Hematopoietic multipotent progenitor cell treated with erythropoietin and hydrocortisone succinate and interleukin-3 and kit ligand, for 8 days (in vitro differentiated cells): ENCODE measurements at places on chromosomes 1 and 21.

GRCh38 chr1:29644812-29645211 is 408.5 kb downstream of the PTPRU start:
- DNase-seq = no peak

DNA sequence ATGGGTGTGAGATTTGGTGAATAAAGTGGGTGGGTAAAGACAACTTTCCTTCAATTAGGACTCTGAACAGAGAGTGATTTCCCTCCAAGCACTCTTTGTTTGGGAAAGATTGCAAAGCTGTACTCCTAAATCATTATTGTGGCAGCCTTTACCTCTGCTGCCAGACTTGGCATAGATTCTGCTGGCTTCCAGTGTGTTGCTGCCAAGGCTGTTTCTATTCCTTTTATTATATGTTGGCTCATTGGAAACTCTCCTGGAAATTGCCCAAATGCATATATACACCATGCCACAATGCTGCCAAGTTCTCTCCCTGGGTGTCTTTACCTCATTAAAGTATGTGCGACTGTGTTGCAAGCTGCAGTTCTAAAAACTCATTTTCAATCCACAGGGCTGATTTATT is 668.0 kb downstream of the MRPL39 start:
- DNase-seq = no peak

DNA sequence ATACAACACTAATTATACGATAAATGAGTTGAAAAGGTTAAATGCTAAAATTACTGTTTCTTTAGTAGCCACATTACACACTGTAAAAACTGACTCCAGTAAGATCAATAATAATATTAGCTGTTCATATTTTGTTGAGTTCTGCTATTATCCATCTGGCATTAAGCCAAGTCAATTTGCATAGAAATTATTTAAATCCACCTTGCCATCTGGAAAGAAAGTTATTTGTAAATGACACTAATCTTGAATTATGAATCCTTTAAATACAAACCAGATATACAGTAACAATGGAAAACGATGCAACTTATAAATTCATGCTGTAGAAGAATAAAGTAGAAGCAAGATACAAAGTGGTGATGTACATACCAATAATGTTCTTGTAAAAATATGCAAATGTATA is 81.4 kb upstream of the BCL10 start:
- DNase-seq = no peak

- no peak for DNase-seq
Observed at GRCh38 chr1:242673652-242674051, 149.2 kb upstream of the PLD5 start.

- DNase-seq = no peak
Observed at GRCh38 chr1:1082776-1083415, 8.8 kb upstream of the RNF223 start.
